ENCODE measurements at places on chromosomes 6 and 20.

DNA sequence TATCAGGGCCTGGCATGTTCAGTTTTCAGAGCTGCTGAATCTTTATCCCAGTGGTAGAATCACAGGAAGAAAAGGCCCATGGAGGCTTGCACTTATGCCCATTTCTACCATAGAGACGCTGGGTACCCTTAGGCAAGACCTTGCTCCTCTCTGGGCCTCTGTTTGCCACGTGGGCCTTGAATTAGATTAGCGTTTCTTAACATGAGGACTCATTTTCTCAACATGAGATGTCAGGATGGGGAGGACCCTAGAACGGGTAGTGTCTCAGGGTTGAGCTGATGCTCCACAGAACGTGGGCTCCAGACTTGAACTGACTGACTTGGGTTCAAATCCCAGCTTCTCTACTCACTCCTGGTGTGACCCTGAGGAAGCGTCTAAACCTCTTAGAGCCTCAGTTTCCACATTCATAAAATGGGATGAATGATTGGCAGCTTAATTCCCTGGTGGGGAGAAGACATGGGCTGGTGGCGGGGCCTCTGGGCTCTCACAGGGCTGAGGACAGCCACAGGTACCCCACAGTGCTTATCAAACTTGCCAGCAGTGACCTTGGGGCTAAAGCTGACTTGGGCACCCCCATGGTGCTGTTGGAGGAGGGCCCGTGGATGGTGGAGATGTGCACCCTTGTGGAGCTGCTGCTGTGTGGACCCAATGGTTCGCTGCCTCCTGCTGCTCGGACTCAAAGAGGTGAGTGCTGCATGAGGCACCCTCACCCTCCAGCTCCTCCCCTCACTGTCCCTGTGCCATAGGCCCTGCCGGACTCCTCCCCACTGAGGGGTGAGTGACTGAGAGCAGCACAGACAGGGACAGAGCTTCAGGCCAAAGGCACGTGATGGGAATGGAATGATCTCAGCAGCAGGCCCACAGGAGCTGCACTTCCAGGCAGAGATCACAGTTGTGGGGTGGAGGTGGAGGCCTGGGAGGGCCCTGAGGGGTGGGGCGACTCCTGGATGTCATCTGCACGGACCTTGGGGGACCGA lies 28.2 kb downstream of the SUN5 start:
- DNase-seq: no peak

DNA sequence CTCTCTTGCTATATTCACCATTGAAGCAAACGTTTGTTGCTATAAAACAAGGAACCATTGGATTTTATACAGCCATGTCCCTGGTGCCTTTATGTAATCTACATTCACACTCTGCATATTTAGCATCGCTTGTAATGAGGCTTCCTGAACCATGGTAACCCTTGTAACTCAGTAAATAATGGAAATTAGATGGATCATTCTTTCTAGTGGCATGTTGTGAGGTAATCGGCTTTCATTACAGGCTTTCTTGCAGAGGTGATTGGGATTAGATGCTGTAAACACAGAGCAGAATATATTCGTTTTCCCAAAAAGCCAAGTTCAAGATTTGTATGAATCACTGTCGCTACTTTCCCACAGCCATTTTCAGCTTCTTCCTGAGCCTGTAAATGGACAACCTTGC lies 36.1 kb downstream of the SMPDL3A start:
- no peak for DNase-seq

GRCh38 chr6:149242883-149243282 lies 74.6 kb upstream of the TAB2 start:
- no peak for DNase-seq

DNA sequence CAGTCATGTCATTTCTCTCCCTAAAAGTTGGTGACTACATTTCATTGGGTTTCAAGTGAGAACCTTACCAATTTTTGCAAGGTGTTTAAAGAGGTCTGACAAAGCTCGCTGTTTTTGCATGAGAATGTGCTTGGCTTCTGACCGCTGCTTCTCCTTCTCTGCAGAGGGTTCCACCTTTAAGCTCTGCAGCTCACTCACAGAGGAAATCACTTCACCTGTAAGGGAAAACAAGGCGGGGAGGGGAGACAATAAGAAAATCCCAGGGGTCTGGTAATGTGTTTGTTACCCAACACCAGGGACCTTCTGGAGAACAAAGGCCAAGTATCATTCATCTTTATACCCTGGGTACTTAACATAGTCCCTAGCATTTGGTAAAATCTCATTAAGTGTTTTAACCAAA lies 40.0 kb upstream of the LYRM2 start:
- DNase-seq: no peak

Data from GM19239 (cell line).